ENCODE measurements at places on chromosomes 7 and 10.

DNA sequence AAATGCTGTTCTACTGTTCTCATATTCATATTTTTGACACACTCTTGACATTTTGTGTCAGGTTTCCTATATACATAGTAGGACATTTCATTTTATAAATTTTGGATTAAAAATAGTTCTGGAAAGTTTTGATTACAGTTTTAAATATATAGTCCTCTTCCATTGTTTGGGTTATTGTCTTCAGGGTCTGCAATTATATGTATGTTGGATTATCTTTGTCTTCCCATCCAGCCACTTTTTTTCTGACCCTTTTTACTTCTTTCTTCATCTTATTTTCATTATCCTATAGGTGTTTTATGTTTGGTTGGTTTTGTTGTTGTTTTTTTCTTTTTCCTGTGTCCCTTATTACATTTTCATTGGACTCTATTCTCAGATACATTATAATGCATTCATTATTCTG is 71.1 kb upstream of the CCDC6 start:
- DNase-seq, result no peak

- DNase-seq, result peak; percentile 10
Observed at GRCh38 chr7:50502001-50502684, 52.0 kb upstream of the FIGNL1 start.

DNA sequence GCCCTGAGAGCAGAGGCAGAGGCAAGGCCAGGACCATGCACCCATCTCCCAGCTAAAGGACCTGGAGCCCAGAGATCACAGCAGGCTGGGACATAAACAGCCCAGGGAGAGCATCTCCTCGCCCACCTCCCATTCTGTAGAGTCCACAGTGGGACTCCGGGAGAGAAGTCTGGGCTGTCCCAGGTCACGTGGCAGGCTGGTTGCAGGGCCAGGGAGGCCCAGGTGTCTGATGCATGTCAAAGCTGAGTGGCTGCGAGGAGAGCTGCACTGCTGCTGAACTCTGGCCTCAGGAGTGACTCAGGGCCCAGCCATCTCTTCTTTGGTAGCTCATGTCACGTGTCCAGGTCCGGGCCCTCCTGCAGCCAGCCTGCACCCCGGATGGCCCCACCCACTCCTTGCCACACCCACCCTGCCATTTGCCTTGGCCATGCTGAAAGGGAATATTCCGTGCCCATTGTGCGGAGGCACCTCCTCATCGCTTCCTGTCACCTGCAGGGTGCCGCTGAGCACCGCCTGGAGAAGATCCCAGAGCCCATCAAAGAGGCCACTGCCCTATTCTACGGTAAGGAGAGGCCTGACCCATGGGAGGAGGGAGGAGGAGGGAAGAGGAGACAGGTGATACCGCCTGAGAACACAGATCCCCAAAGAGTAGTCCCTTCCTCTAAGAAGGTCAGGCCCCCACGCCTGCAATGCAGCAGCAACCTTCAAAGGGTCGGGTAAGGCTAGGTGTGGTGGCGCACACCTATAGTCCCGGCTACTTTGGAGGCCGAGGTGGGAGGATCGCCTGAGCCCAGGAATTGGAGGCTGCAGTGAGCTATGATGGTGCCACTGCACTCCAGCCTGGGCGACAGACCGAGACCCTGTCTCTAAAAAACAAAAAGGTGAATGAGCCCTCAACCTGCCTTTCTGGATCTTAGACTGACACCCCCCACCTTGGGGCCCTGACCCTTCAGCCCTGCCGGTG is 12.6 kb upstream of the SH2B2 start:
- no peak for DNase-seq

DNA sequence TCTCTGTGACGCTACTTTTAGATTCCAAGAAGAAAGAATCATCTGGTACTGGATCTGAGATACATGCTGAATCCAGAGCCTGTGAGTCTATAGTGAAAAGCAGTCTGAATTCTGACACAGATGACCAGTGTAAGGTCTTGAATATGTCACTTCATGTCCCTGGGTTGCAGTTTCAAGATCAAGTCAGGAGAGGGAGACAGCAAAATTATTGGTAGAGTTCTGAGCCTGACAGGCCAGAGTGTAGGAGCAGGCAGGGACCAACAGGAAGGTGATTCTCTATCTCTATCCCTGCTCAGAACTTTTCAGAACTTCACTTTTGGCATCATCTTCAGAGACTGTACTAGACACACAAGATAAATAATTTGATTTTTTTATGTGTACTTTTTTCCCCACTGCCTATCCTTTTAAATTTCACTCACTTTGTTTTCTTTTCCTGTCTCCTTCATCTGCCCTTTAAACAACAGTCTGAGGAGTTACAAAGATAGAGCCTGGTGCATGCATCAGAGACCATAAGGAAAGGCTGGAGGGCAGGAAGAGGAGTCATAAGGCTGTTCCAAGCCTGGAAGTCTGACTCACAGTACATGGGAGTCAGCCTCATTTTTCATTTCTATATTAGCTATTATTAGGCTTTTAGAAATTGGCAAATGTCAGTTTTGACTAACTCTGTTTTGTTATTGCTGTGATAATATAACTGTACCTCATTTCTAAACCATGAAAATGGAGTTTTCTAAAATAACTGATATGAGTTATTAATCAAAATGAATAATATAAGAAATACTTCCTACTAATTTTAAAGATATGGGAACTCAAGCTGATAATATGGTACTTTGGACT is 120.2 kb upstream of the TMEM229A start:
- DNase-seq, result no peak

- peak; percentile 5 for DNase-seq
Observed at GRCh38 chr7:30224511-30225062, 59.8 kb upstream of the ZNRF2 start.

DNA sequence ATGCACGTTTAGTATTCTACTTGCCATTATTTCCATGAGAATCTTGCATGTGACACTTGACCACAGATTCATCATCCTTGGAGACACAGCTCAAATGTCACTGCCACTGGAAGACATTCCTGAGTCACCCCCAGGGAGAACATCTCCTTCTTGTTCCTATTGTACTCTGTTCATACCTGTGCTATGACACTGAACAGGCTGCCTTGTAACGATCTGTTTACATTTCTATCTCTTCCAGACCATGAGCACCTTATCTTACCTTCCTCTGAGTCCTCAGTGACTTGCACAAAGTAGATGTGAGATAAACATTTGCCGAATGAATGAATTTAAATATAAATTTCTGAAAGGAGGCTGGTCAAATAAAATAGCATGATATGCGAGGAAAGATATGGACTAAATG is 331.9 kb upstream of the LRRN3 start:
- no peak for DNase-seq

GRCh38 chr7:119712886-119713462 is 560.0 kb upstream of the KCND2 start:
- no peak for DNase-seq
